ENCODE measurements at places on chromosomes 11 and 22. TPM values are rescaled to one million over a fixed set of nuclear protein-coding genes. Genes with fewer than 3 reads are reported as not detected.

Gene OR10A4
- not detected for total RNA-seq

Gene CBLIF
- not detected for total RNA-seq

Gene LMNTD2
- 0.73 TPM for total RNA-seq

Gene CATSPERZ
- not detected for total RNA-seq

Gene ARSA
- total RNA-seq, result 36.3 TPM

Gene OR52I1
- not detected for total RNA-seq

Gene CHST1
- total RNA-seq, result 3.6 TPM

Gene TTLL1
- total RNA-seq, result 16.2 TPM

Gene MB
- total RNA-seq, result not detected

Gene MGAT3
- 1.3 TPM for total RNA-seq

Gene KRTAP5-8
- not detected for total RNA-seq

Gene PTPRCAP
- 0.17 TPM for total RNA-seq

Gene NAALAD2
- 0.46 TPM for total RNA-seq

Gene OR2D2
- 0.13 TPM for total RNA-seq

Gene RBM4B
- total RNA-seq, result 27.5 TPM

Gene CSNK2A3
- total RNA-seq, result 1.7 TPM

Gene RASSF10
- not detected for total RNA-seq

Gene SULT4A1
- 0.20 TPM for total RNA-seq

Gene TTC38
- total RNA-seq, result 20.8 TPM

Gene CASP4
- total RNA-seq, result 111 TPM

Gene CARD16
- total RNA-seq, result 2.8 TPM

Gene OR51B5
- total RNA-seq, result 0.13 TPM

Gene C11orf86
- total RNA-seq, result not detected

Gene MMP8
- 0.07 TPM for total RNA-seq

Gene KRTAP5-9
- not detected for total RNA-seq

Gene OR5D18
- not detected for total RNA-seq

Gene TEX54
- not detected for total RNA-seq

Gene SHISA8
- not detected for total RNA-seq

Gene OR5A1
- not detected for total RNA-seq

Gene MMP1
- total RNA-seq, result 746 TPM

Gene JHY
- 1.8 TPM for total RNA-seq

Gene OR5AR1
- total RNA-seq, result not detected

Gene PPP2R1B
- 29.1 TPM for total RNA-seq

Gene DENND6B
- 3.3 TPM for total RNA-seq

Gene SUSD2
- 46.2 TPM for total RNA-seq
